Stimulated activated CD8-positive, alpha-beta memory T cell treated with anti-CD3 and anti-CD28 coated beads, Interleukin-7, amount 100 ng/mL, for 1 hour (primary cell): ENCODE measurements at places on chromosomes 4 and X.

DNA sequence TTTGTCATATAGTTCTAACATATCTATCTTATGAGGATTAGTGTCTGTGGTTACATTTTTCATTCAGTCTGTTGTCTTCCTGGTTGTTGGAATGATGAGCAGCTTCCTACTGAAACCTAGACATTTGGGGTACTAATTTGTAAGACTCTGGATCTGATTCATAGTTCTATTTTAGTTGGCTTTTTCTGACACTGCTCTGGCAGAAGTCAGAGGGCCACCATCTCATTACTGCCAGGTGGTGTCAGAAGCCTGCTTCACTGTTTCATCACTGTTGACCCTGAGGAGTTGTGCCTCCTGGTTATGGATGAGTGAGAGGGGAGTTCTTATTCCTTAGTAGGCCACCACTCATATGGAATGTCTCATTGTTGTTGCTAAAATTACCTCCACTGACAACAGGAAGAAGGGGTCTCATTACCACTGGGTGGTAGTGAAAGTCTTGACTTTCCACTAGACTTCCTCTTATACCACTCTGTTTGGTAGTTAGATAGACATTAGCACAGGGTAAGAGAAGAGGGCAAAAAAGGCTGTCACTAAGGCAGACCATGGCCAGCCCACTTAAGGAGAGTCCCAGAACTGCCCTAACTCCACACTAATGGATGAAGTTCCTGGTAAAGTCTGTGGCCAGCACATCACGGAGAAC is 395.2 kb downstream of the SPOCK3 start:
- no peak for DNase-seq

GRCh38 chrX:47264483-47265173 is 31.8 kb downstream of the USP11 start:
- DNase-seq, result no peak

- DNase-seq, result no peak
Observed at GRCh38 chr4:54719378-54719777, 61.6 kb downstream of the KIT start.

GRCh38 chrX:10457092-10457491 is 163.3 kb downstream of the MID1 start:
- DNase-seq, result no peak

- no peak for DNase-seq
Observed at GRCh38 chrX:41661366-41662095, 27.2 kb upstream of the GPR34 start.

- DNase-seq, result no peak
Observed at GRCh38 chr4:184782731-184783373, 42.9 kb downstream of the ACSL1 start.

DNA sequence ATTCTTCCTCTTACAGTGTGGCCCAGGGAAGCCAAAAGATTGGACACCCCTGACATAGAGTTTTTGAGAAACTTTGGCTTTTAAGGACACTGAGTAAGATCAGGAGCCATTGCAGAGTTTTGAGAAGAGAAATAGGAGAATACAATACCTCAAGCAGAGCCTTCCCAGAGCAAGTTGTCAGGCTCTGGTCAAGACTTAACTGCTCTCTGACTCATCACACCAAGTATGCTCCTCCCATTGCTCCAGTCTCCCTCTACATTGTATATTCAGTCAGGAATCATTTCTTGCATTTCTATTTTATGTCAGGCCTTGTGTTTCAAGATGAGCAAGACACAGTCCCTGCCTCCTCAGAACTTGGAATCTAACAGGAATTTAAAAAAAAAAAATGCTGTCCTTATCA is 176.4 kb upstream of the FMR1 start:
- no peak for DNase-seq

DNA sequence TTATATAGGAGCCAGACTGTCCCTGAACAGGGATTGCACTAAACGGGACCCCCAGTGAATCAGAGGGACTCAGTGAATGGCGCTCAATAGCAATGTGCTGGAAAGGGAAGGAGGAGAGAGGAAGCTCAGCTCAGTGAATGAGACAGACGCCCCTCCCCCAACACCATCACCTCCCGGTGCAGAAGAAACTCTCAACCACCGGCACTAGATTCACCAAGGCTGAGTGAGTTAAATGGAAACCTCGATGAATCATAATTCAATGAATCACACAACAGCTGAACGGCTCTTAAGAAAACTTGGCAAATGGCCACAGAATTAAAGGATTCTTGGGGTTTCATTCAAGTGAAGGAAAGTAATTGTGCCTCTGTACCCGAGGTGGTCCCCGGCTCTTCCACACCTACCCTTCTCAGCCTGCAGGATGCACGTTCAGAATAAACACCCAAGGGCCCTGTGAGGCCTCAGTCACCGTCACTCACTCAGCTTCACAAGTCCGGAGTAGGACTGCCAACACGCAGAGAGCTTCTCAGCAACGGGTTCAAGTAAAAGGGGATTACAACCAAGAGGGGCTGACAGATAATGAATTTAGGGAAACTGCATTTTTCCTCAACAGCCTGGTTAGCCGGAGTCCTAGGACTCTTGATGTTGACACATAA is 29.3 kb downstream of the CRMP1 start:
- DNase-seq, result no peak

GRCh38 chr4:109389369-109390114 is 44.1 kb upstream of the SEC24B start:
- no peak for DNase-seq

GRCh38 chrX:124421898-124422655 is 75.7 kb downstream of the SH2D1A start:
- no peak for DNase-seq

DNA sequence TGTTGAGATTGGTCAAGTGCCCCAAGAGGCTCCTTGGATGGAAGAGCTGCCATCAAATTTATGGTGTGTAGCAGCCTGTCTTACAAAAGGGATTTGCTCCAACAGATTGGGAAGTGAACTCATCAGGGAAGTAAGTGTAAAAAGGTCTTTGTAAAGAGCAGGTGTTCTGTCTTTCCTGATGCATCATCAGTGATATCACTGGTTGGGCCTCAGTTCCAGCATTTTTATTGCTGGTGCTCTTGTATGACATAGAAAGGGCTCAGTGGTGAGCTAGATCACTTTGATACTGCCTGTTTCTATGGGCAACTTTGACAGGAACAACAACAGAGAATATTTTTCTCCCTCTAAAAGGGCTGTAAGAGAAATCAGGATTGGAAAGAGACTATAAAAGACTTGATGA is 8.7 kb upstream of the GABRE start:
- DNase-seq, result no peak

DNA sequence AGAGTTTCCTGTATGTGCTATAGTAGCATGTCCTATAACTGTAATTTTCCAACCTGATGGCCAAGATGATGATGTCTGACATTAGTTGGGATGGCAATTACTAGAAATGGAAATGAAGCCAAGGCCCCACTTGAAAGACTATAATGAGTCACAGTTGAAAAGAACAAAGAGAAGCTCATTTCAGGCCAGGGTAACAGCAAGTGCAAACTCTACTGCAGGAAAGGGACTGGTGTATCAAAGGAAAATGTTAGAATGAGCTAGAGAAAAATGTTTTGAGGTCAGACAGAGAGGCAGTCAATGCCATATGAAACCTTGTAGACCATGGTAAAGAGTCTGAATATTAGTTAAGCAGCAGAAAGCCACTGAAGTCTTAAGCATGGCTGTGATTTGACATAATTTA is 146.2 kb upstream of the SH3RF1 start:
- no peak for DNase-seq

DNA sequence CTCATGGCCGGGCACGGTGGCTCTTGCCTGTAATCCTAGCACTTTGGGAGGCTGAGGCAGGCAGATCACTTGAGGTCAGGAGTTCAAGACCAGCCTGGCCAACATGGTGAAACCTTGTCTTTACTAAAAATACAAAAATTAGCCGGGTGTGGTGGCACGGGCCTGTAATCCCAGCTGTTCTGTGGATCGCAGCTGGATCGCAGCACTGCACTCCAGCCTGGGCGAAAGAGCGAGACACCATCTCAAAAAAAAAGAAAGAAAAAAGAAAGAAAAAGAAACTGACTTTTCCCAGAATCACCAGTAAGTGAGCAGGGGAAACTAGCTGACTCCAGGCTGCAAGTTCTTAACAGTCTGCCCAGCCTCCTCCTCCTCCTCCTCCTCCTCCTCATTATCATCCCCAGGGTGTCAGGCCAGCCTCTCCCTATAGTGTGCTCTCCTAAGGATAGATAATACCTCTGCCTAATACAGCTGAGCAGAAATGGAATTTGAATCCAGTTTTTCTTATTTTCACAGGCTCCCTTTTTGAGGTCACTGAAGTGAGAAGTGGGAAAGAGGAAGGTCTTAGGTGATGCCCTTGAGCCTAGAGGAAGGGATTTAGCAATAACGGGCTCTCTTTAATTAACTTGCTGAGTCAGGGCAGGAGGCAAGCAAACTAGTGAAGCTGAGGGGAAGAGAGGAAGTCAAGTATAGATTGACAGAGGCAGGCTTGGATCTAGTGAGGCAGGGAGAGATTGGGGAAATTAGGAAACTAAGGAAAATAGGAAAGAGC is 11.8 kb upstream of the ELF2 start:
- DNase-seq, result no peak

DNA sequence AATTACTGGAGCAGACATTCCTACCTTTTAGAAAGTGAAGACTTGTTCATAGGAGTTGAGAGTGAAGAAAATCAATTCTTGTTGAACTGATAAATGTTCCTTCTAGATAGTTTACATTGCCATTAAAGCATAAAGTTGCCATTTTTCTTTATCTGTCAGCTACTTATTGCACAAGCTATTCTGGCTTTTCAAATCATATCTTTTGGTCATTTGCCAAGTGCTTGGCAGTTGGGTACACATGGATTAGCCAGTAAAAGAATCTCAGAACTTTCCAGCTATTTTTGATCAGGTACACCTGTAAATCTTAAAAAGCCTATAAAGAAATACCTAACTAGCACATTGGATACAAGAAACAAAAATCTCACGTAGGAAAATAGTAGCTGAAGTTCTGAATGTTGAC is 56.4 kb upstream of the PNPLA4 start:
- no peak for DNase-seq

GRCh38 chr4:75845992-75846391 is 56.3 kb downstream of the PPEF2 start:
- no peak for DNase-seq

GRCh38 chrX:34813618-34814017 is 129.0 kb upstream of the FAM47B start:
- no peak for DNase-seq

- no peak for DNase-seq
Observed at GRCh38 chrX:12330841-12331240, 192.6 kb downstream of the FRMPD4 start.

DNA sequence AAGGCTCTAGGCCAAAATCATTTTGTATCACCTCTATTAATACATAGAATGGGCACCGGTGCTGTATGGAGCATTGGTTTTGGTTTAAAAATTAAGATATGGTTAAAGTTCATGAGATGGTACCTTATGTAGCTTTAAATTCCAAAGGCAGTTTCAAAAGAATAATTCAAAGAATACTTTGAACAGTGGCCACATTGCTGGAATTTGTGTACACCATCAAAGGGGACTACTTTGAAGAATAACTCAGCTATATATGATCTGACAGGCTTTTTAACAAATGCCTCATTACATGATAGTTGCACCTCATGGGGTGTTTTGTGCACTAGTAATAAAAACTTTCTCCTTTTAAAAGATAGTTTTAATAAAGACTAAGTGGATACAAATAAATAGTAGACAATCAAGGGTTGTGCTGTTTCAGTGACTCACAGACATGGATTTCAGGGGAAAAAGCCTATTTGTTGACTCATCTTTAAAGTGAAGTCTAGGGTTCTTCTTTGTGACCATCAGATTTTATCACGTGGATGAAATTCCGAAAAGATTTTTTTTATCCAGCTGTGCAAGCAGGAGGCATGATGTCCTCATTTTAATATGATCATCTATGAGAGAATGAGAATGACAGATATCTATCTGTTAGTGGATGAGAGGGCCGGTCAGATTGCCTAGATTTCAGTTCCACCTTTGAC is 12.8 kb downstream of the MTM1 start:
- no peak for DNase-seq

GRCh38 chr4:153079857-153080391 is 124.3 kb upstream of the TRIM2 start:
- DNase-seq, result no peak
